ENCODE measurements at places on chromosomes 7 and 10.

DNA sequence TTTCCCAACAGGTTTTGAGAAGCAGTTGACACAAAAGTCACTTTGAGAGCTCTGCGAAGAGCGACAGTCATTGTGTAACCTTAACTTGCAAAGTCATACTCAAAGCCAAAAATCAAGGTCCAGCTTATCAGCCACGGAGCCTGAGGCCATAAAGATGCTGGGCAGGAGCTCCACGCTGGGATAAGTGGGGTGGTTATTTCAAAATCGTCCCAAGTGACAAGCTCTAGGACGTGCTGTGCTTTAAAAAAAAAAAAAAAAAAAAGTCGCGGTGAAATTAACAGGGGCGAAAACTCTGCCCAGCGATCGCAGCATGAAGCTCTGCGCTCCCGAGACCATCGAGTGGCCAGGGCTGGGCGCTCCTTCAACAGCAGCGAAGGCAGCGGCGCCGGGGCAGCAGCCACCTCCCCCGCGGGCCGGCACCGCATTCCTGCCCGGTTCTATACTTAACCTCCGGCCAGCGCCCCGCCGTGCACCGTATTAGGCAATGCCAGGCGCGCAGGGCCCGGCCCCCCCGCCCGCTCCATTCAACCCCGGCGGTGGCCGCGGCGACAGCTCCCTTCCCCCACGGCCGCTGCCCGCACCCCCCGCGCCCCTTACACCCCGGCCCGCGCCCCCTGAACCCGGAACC lies 657 bp downstream of the HACD1 start:
- DNase-seq, result no peak

DNA sequence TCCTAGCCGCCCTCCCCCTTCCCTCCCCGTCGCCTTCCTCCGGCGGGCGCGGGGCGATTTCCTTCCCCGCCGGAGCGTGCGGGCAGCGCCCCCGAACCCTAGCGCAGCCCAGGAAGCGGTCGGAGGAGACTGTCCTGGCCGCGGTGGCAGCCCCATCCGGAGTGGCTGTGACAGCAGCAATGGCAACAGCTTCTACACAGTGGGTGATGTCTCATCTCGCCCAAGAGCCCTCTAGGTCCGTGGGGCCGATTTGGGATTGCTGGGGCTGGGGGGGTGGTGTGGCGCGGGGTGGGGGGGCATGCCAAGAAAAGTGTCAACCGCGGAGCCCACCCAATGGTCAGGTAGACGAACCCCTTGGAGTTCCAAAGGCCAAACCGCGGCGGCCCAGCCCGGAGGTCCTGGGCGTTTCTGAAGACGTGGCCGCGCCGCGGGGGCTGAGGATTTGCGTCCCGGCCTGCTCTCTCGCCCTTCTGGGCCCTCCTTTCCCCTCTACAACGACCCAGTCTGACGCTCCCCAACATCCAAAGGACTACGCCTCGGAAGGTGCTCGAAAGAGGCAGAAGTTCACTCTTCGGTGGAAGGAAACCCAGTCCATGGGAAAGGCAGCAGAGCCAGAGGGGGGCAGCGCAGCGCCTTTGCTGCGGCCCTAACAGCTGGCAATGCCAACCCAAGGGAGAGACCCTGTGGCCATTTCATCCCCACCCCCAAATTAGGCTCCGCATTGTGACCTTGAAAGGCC lies 603 bp upstream of the TWIST1 start:
- DNase-seq, result peak; percentile 19

DNA sequence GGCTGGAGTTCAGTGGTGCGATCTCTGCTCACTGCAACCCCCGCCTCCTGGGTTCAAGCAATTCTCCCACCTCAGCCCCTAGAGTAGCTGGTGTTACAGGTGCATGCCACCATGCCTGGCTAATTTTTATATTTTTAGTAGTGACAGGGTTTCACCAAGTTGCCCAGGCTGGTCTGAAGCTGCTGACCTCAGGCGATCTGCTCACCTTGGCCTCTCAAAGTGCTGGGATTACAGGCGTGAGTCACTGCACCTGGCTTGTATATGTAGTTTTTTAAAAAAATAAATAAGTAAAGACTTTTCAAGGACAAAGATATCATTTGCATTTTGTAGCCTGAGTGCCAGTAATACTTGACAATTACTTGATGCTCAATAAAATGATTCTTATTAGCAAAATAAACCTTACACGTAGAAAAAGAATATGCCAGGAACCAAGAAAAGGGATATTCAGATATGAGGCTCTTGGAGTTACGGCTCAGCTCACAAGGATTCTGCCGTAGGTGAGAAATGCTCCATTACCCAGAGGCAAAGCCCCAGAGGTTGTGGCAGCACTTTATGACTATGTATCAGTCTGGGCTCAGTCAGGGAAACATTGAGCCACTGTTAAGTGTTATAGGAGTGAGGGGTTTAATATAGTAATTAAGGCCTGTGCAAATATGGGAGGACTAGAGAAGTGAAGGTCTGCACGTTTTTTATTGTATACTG lies 98.5 kb downstream of the TPST1 start:
- DNase-seq, result no peak

- no peak for DNase-seq
These were observed 304.4 kb upstream of the CNTNAP2 start for GRCh38 chr7:145812218-145812617.

- no peak for DNase-seq
These were observed 551.6 kb downstream of the CCSER2 start for GRCh38 chr10:84879991-84880390.

DNA sequence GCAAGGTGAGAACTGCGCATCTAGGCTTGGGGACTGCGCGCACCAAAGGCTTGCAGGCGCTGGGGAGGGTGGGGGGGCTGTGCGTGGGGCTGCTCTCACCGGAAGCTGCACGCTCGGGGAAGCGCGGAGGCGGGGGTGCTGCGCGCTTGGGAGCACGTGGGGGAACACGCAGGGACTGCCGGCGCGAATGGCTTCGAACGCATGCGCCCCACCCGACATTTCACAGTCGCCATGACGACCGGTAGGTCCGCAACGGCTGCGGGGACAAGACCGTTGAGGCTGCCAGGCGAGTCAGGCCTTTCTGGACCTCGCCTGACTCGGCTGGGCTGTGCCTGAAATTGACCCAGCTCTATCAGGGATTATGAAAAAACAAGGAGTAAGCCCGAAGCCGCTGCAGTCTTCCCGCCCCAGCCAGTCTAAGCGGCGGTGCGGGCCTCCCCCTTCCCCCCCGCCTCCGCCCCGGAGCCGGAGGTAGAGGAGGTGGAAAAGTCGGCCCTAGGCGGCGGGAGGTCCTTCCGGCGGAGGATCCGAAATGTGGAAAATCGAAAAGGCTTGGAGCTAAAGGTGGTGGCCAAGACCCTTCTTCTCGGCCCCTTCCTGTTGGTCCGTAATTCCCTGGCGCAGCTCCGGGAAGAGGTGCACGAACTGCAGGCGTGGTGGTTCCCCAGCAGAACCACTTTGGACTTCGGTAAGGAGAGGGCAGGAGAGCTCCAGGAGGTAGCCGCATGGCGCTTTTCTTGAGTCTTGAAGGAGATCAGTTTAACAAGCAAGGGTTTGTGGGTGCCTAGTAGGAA lies 34.9 kb upstream of the STEAP1 start:
- peak; percentile 53 for DNase-seq

DNA sequence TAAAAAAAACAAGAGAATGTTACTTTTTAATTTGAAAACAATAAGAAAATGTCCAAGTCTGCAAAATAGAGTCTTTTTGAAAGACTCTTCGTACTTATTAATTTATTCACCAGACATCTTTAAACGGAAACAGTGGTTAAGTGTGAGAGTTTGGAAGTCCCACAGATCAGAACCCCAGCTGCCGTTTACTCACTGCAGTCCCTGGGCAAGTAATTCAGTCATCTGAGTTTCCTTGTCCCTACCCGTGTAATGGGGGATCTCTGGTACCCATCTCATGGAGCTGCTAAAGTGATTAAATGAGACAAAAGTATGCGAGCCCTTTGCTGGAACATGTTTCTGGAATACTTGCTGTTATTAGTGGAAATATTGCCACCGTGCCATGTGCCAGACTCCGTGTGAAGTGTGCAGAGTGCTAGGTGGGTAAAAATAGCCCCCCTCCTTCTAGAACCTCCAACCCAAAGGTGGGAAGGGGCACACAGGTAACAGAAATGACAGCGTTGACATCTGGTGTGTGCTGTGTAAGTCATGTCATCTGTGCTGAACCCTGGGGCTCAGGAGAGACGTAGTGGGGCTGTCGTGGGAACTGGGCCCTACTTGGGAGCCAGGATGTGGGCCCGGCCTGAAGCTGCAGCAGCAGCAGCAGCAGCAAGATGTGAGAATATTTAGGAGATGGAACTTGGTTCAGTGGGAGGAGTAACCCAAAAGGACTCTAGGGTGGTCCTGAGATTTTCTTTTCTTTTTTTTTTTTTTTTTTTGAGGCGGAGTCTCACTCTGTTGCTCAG lies 140.5 kb downstream of the CUX1 start:
- DNase-seq, result no peak

DNA sequence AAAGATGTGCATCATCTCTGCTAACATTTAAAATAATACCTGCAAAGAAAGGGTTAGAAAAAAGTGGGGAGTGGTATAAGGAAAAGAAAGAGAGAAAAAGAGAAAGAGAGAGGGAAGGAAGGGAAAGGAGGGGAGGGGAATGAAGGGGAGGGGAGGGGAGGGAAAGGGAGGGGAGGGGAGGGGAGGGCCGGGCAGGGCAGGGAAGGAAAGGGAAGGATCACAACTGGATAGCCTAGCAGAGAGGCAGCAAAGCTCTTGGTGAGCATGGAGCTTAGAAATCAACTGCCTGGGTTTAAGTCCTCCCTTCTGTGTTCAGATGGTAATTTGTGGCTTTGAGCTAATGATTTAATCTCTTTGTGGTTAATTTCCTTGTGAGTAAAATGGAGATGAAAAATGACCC lies 5.4 kb upstream of the FAM237B start:
- no peak for DNase-seq

DNA sequence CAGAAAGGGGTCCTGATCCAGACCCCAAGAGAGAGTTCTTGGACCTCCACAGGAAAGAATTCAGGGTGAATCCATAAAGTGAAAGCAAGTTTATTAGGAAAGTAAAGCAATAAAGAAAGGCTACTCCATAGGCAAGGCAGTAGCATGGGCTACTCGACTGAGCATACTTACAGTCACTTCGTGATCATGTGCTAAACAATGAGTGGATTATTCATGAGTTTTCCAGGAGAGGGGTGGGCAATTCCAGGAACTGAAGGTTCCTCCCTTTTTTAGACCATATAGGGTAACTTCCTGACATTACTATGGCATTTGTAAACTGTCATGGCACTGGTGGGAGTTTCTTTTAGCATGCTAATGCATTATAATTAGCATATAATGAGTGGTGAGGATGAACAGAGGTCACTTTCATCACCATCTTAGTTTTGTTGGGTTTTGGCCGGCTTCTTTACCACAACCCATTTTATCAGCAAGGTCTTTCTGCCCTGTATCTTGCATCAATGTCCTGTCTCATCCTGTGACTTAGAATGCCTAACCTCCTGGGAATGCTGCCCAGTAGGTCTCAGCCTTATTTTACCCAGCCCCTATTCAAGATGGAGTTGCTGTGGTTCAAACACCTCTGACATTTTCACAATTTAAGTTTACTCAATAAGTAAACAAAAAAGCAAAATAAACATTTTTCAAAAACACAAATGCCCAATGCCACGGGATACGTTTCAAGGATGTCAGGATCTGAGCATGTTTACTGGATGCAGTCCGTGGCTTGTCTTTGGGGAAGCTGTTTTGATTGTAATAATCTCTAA lies 37.0 kb downstream of the ALOX5 start:
- DNase-seq, result no peak

GRCh38 chr7:133584956-133585668 lies 332.2 kb downstream of the EXOC4 start:
- DNase-seq, result no peak

GRCh38 chr10:34145715-34146114 lies 669.4 kb downstream of the PARD3 start:
- DNase-seq, result no peak

DNA sequence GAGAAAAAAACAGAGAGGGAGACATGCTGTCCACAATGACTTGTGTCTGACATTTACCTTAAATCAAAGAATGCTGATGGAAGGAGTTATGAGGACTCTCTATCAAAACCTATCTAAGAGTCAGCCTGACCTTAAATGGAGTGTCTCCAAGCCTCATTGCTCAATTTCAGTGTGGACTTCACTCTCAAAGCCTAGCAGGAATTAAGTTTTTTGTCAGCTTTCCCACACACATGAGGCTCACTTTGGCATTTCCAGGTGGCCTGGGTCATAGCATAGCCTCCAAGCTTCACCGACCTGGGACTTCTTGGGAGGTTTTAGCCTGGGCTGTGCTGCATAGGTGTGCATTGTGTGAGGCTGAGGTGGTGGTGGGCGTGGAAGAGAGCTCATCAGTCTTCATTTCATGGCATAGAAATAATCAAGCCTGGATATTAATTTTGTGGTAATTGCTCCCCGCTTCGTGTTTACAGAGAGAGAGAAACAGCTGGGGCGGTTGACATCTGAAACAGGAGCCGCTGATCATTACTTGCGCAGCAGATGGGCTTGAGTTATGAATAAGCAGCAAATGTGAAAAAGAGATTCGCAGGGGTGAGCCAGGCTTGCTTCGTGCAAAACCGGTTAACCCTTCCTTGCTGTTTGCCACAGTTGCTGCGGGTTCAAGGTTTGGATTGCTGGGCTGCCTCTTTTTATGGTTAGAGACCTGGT lies 647.8 kb downstream of the INHBA start:
- DNase-seq, result no peak

DNA sequence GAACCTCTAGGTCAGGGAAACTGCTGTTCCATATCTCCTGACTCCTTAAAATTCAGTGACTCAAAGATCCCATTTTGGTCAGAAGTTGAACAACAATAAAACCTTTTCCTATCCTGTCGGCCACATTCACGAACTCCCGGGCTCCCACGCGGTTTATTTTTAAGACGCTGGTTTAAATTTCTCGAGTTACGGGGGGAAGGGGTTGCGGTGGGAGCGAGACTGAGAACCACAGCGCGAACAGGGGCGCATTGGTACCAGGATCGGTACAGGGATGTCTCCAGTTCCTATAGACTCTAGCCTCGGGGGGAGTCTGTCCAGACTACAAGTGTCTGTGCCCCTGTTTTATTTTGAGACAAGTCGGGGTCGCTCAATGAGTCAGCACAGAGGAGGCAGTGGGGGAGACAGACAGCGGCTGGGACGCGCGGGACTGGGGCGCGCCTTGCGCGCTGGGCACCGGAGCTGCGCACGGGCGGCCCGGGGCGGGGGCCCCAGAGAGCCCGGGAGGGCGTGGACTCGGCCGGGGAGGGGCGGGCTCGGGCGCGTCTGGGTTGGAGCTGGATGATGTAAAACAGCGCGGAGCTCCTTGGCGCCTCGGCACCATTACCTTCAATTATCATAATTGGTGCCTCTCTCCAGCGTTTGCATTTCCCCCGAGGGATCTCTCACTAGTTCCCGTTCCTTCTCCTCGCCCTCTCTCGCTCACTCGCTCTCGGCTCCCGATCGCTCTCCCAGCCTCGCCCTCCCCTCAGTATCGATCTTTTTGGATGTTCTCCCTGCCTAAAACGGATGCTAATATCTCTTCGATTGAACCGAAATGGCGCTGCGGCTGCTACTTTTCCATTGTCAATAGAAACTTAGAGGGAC lies 8.7 kb upstream of the BAMBI start:
- peak; percentile 65 for DNase-seq

- no peak for DNase-seq
These were observed 47.6 kb upstream of the RAPGEF5 start for GRCh38 chr7:22404421-22405023.
